ENCODE measurements at places on chromosomes 5 and 9. TPM values are rescaled to one million over a fixed set of nuclear protein-coding genes. Genes with fewer than 3 reads are reported as not detected.

SRD5A1 gene
- 13.7 TPM for polyA plus RNA-seq

DNA sequence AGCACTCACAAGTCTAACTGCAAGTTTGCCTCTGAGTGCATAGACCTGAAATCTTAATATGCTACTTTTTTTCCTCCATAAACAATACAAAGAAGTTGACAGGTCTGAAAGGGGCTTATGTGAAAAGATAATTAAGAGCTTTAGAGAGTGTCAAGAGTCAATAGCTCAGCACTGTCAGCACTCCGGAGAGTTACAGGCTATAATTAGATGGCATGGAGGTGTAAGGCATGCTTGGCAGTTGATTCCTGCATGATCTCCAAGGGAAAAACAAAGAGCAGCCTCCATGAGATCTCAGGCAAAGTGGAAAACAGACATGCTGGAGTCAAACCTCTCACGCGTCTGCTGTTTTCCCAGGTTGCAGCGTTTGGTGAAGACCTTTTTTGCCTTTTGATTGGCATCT, 468.7 kb downstream of the TLE4 start:
- DNase-seq = no peak

GRCh38 chr5:7016999-7017747, 303.9 kb downstream of the TENT4A start:
- no peak for DNase-seq

DNA sequence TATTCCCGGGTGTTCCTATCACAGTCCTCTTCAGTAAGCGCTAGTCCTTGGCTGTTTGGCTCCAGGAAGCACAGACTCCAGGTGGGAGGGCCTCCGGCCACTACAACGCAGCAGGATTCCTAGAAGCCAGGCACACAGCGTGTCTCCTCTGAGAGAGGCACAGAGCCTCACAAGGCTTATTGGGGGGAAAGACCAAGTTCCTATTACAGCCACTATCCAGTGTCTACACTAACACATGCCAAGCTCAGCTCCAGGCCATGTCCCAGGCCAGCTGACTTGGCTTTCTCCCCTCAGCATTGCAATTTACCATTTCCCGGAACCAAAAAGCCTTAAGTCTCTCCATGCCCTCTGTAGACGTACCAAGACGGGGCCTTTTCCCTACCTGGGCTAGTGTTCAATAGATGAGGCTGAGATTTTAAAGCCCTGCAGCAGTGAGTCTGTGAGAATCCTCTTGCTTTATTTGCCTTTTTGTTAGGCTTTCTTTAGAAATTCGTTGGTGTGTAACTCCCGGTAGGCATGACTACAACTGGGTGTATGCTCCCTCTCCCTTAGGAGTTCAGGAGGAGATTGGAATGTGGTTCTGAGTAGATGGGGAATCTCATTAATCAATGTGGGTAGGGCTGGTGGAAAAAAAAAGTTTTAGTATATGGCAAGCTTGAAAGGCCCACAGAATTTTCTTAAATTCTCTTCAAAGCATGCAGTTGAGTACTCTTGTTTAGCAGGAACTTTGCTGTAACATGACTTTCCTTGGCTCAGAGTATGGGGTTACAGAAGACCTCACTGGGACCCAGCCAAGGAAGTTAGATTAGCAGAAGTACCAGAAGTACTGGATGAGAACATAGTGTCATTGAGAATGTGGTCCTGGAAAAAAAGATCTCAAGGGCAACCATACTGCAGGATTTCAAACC, 84.3 kb upstream of the SLC1A3 start:
- DNase-seq = no peak

MELK gene
- 38.1 TPM for polyA plus RNA-seq

ROR2 gene
- polyA plus RNA-seq = 12.5 TPM

DNA sequence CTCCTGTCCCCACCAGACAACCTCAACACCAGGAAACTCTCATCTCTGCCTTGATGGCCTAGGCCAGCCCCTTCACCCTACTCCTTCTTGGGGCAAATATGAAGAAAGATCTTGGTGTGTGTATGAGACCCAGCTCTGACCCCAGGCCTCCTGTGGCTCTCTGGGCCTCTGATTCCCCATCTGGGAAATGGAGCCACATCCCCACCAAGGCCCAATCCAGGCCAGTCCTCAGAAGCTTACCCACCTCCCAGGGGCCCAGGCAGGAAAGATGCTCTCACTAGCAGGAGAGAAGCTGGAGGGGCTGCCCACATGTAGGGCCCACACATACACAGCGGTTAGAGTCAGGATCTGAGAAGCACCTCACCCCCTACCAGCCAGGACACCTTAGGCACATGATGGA, 38.9 kb downstream of the BICD2 start:
- no peak for DNase-seq

DNA sequence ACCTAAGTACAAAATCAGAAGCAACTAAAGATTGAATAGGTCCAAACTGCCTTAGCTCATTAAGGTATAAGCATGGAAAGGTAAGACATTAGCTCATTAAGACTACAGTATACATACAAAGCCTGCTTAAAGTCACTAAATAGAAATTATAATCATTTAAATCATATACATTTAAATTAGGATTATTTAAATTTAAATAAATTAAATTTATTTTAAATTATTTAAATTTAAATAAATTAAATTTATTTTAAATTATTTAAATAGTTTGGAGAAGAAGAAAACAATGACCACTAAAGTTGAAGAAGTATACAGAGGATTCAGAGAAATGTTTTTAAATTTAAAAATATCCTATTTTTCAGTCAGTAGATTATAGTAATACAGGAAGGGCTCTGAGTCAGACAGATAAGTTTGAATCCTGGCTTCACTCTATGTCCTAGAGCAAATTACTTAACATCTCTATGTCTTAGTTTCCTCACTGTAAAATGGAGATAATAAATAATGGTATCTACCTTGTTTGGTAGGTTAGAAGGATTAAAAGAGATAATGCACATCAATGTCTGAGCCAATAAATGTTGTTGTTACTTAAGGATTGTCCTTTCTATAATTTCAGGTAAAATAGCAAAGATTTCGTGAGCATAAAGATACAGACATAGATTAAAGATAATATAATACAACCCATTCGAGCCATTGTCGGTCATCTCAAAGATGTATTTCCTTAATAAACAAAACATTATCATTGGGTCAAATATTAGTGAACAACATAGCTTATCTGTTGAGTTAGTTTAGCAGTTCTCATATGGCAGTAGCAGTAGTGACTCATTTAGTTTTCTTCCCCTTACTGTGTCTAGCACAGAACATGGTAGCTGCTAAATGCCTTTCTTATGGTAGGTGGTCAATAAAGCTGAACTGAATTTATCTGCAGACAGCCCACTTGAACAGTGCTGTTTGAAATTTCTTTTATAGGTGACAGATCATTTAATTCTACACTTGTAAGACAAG, 100.6 kb downstream of the KIAA0825 start:
- no peak for DNase-seq

DNA sequence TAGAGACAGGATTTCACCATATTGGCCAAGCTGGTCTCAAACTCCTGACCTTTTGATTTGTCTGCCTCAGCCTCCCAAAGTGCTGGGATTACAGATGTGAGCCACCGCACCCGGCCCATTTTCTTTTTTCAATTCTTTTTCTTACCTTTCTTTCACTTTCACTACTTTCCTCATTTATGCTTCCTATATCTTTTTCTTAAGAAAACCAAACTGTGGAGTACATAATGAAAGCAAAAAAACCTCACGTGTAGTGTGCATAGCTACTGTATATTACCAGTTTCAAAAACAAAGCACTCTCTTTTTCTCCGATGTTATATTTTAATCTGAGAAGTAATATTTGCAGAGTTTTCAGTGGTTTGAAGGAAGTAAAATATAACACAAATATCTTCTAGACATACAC, 8.0 kb upstream of the CAST start:
- DNase-seq = no peak

GRCh38 chr5:146902471-146902870, 23.9 kb upstream of the PPP2R2B start:
- DNase-seq = no peak

All from K562 (cell line).